ENCODE measurements at places on chromosomes 12 and 14. TPM values are rescaled to one million over a fixed set of nuclear protein-coding genes. Genes with fewer than 3 reads are reported as not detected.

The NINJ2 gene
- total RNA-seq: 0.17 TPM

The CAPZA3 gene
- total RNA-seq: not detected

The MYF6 gene
- not detected for total RNA-seq

The PRKD1 gene
- 0.60 TPM for total RNA-seq

The TAS2R14 gene
- total RNA-seq: 0.92 TPM

The CD163 gene
- not detected for total RNA-seq

The SLC25A29 gene
- 10.5 TPM for total RNA-seq

The EML5 gene
- total RNA-seq: 0.39 TPM

All from foreskin keratinocyte (primary cell).